Gastrocnemius medialis (tissue), 4 donors: ENCODE measurements at places on chromosomes 11 and 22. TPM values are rescaled to one million over a fixed set of nuclear protein-coding genes. Genes with fewer than 3 reads are reported as not detected.
A peak's percentile ranks its signal among the peaks of the same experiment; 100 is the strongest.

Gene ADAMTS15
- 1.2 TPM for total RNA-seq

Gene JAM3
- 6.0 TPM for total RNA-seq

Gene MYEOV
- not detected for total RNA-seq

Gene HBE1
- total RNA-seq: not detected

Gene DCUN1D5
- 31.6 TPM for total RNA-seq

Gene RAB39A
- total RNA-seq: not detected

Gene STIP1
- 141 TPM for total RNA-seq

Gene CATSPERZ
- not detected for total RNA-seq

Gene OR52I1
- total RNA-seq: not detected

GRCh38 chr11:42552786-42553185 lies 759.0 kb upstream of the API5 start:
- H3K27me3 ChIP-seq: no peaks in the 10 kb centered on the region
- H3K27ac ChIP-seq: no peak overlapping the region
- H3K4me3 ChIP-seq: no peak overlapping the region
- H3K36me3 ChIP-seq: no peaks in the 10 kb centered on the region
- H3K4me1 ChIP-seq: no peaks in the 10 kb centered on the region

GRCh38 chr11:120660024-120660565 lies 148.5 kb downstream of the GRIK4 start:
- DNase-seq: no peak
- H3K27me3 ChIP-seq: no peaks in the 10 kb centered on the region

DNA sequence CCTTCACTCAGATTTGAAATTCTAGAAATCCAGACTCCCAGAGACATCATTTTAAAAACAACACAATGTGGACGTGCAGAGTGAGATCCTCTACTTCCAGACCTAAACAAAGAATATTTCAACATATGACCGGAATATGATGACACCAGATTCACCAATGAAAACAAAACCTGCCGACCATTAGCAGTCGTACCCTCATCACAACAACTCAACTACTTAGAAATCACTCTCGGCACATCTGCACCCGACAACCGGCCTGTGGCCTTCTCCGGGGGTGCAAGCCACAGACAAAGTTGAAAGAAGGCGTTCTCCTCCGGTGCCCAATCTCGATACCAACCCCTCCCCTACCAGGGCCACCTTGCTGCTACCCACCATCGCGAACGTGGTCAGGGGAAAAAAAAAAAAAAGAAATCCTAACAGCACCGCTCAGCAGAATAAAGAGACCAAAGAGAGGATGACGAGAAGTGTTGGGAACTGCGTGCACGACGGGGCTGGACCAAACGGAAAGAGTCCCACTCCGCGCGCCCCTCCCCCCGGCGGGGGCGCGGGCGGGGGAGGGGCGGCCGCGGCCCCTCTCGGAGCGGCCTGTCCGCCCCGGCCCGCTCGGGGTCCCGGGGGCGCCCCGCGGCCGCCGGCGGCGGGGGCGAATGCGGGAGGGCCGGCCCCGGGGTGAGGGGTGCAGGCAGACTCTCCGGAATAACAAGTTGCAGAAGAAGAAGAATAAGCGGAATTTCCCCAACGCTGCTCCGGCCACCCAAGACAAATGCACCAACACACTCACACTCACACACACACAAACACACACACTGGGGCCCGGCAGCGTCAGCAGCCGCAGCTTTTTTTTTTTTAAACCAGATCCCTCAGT lies 1.7 kb downstream of the PHF21A start:
- H3K27ac ChIP-seq: peak overlapping the region; percentile 96
- H3K4me1 ChIP-seq: peaks cover 40% of the 10 kb centered on the region
- H3K27me3 ChIP-seq: no peaks in the 10 kb centered on the region
- H3K4me3 ChIP-seq: peak overlapping the region; percentile 73
- DNase-seq: peak; percentile 17
- no peaks in the 10 kb centered on the region for H3K36me3 ChIP-seq

- H3K4me1 ChIP-seq: no peaks in the 10 kb centered on the region
- DNase-seq: no peak
- no peaks in the 10 kb centered on the region for H3K27me3 ChIP-seq
- H3K27ac ChIP-seq: no peak overlapping the region
- no peaks in the 10 kb centered on the region for H3K36me3 ChIP-seq
- no peak overlapping the region for H3K4me3 ChIP-seq
These were observed 29.4 kb upstream of the RRAS2 start for GRCh38 chr11:14388352-14388751.

- H3K27me3 ChIP-seq: no peaks in the 10 kb centered on the region
- peaks cover 46% of the 10 kb centered on the region for H3K4me1 ChIP-seq
- H3K36me3 ChIP-seq: peaks cover 61% of the 10 kb centered on the region
These were observed 33.8 kb downstream of the BRD1 start for GRCh38 chr22:49793871-49794270.

GRCh38 chr11:38448284-38448683 lies 1850.2 kb upstream of the RAG2 start:
- no peak for DNase-seq
- H3K27ac ChIP-seq: no peak overlapping the region
- no peak overlapping the region for H3K4me3 ChIP-seq
- no peaks in the 10 kb centered on the region for H3K4me1 ChIP-seq
- no peaks in the 10 kb centered on the region for H3K36me3 ChIP-seq

DNA sequence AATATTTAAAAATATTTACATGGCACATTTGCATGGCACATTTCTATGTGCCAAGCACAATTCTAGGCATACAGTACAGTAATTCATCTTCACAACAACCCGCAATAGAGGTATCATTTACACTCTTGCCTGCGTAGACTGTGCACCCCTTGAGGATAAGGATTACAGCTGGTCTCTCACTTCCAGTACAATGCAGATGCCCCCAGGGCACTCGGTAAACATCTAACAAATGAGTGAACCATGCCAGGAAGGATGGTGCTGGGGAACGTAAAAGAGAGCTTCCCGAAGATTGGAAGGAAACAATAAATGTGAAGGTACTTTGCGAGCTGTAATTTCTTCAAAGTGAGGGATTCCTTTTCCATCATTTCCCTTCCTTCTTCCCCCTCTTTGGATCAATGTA lies 1.3 kb downstream of the PRPF19 start:
- no peaks in the 10 kb centered on the region for H3K36me3 ChIP-seq
- H3K4me3 ChIP-seq: peak overlapping the region; percentile 78
- DNase-seq: no peak
- peaks cover 24% of the 10 kb centered on the region for H3K4me1 ChIP-seq
- H3K27ac ChIP-seq: peak overlapping the region; percentile 90

- H3K36me3 ChIP-seq: no peaks in the 10 kb centered on the region
- H3K27me3 ChIP-seq: no peaks in the 10 kb centered on the region
These were observed 201.3 kb downstream of the TMEM135 start for GRCh38 chr11:87239001-87239400.

DNA sequence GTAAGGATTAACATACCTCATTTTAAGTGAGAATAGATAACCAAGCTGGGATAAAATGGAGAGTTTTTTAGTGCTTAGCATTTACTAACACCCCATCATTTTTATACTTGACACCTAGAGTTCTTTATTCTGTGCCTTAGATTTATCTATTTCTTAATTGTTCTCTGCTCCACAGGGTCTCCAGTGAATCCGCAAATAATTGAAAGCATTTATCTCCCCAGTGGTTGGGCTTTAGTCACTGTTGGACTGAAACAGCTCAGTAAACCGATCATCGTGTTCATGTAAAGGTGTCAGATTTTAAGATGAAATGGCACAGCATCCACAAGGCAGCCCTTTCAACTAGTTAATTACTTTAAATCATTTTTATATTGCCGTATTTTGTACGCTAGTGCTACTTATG lies 17.8 kb upstream of the GRIA4 start:
- H3K4me1 ChIP-seq: no peaks in the 10 kb centered on the region
- H3K27me3 ChIP-seq: no peaks in the 10 kb centered on the region
- no peak overlapping the region for H3K4me3 ChIP-seq
- H3K27ac ChIP-seq: no peak overlapping the region
- H3K36me3 ChIP-seq: no peaks in the 10 kb centered on the region

GRCh38 chr22:32607086-32607485 lies 132.5 kb downstream of the FBXO7 start:
- no peak for DNase-seq
- H3K4me1 ChIP-seq: no peaks in the 10 kb centered on the region
- no peak overlapping the region for H3K27ac ChIP-seq
- no peaks in the 10 kb centered on the region for H3K27me3 ChIP-seq
- no peak overlapping the region for H3K4me3 ChIP-seq

- no peaks in the 10 kb centered on the region for H3K27me3 ChIP-seq
- no peaks in the 10 kb centered on the region for H3K4me1 ChIP-seq
These were observed 364.5 kb downstream of the NTM start for GRCh38 chr11:131734871-131735270.

DNA sequence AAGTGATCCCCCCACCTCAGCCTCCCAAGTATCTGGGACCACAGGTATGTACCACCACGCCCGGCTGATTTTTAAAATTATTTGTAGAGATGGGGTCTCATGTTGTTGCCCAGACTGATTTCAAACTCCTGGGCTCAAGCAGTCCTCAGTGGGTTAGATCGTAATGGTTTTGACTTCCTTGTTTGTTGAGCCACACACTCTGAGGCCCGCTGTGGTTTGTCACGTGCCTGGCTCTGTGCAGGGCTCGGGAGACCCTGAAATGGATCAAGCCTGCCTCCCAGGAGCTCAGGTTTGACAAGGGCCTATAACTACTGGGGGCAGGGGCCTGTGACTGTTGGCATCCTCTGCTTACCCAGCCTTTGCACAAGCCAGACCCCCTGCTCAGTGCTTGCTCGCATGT lies 68.1 kb downstream of the MPPED1 start:
- no peak overlapping the region for H3K4me3 ChIP-seq
- H3K27me3 ChIP-seq: no peaks in the 10 kb centered on the region
- no peaks in the 10 kb centered on the region for H3K4me1 ChIP-seq
- no peaks in the 10 kb centered on the region for H3K36me3 ChIP-seq
- H3K27ac ChIP-seq: no peak overlapping the region
- DNase-seq: no peak

DNA sequence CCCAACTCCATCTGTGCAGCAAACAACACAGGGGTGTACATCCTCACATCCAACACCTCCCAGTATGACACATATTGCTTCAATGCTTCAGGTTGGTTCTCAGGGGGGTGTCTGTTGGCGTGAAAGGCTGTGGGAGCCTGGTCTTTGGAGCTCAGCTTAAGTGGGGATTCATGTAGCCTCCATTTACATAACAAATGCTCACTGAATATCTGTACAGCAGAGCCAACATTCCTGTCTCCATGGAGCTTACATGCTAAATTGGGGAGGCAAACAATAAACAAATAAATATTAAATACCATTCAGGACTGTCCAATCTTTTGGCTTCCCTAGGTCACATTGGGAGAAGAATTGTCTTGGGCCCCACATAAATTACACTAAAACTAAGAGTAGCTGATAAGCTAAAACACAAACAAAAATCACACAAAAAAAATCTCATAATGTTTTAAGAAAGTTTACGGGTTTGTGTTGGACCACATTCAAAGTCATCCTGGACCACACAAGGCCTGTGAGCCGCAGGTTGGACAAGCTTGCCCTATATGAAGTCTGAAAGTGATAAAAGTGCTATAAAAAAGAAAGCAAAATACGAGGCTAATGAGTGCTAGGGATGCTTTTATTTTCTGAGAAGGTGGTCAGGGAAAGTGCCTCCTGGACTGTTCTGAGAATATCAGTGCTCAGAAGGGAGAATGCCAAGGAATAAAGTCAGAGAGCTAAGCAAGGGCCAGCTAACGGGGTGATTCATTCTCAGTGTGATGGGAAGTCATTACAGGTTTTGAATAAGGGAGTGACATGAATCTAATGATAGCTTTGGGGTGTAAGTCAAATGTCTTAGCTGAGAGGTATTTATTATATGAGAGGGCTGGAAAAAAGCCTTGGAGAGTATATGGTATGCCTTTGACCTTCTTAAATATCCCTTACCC lies 41.6 kb downstream of the CD44 start:
- H3K4me3 ChIP-seq: no peak overlapping the region
- peaks cover 20% of the 10 kb centered on the region for H3K36me3 ChIP-seq
- no peak overlapping the region for H3K27ac ChIP-seq
- no peak for DNase-seq
- H3K27me3 ChIP-seq: no peaks in the 10 kb centered on the region

GRCh38 chr22:25172153-25172552 lies 27.5 kb upstream of the CRYBB3 start:
- H3K36me3 ChIP-seq: no peaks in the 10 kb centered on the region
- no peaks in the 10 kb centered on the region for H3K27me3 ChIP-seq
- no peak overlapping the region for H3K27ac ChIP-seq
- H3K4me1 ChIP-seq: no peaks in the 10 kb centered on the region

- no peaks in the 10 kb centered on the region for H3K27me3 ChIP-seq
- H3K27ac ChIP-seq: no peak overlapping the region
- no peak overlapping the region for H3K4me3 ChIP-seq
- H3K4me1 ChIP-seq: no peaks in the 10 kb centered on the region
- peak; percentile 51 for DNase-seq
- no peaks in the 10 kb centered on the region for H3K36me3 ChIP-seq
These were observed 548.0 kb downstream of the ETS1 start for GRCh38 chr11:128039140-128040021.

- H3K4me1 ChIP-seq: peaks cover 13% of the 10 kb centered on the region
- H3K27me3 ChIP-seq: peaks cover 19% of the 10 kb centered on the region
- no peak for DNase-seq
- H3K36me3 ChIP-seq: no peaks in the 10 kb centered on the region
These were observed 10.2 kb downstream of the ROBO3 start for GRCh38 chr11:124875401-124875800.

- no peaks in the 10 kb centered on the region for H3K4me1 ChIP-seq
- H3K27me3 ChIP-seq: no peaks in the 10 kb centered on the region
- H3K27ac ChIP-seq: no peak overlapping the region
- H3K4me3 ChIP-seq: no peak overlapping the region
These were observed 7.7 kb upstream of the PRRG4 start for GRCh38 chr11:32821917-32822560.

- H3K4me1 ChIP-seq: no peaks in the 10 kb centered on the region
- no peak for DNase-seq
- no peaks in the 10 kb centered on the region for H3K27me3 ChIP-seq
- no peak overlapping the region for H3K27ac ChIP-seq
These were observed 3.8 kb upstream of the SHISAL1 start for GRCh38 chr22:44316393-44317122.

GRCh38 chr22:27780161-27780575 lies 21.4 kb downstream of the MN1 start:
- peaks cover 68% of the 10 kb centered on the region for H3K4me1 ChIP-seq
- no peaks in the 10 kb centered on the region for H3K36me3 ChIP-seq
- no peaks in the 10 kb centered on the region for H3K27me3 ChIP-seq
- no peak for DNase-seq

GRCh38 chr11:46918083-46918787 lies at the start of gene LRP4:
Gene LRP4, minus strand, starts transcription at chr11:46918550. Its CDS starts 171 bp downstream, at chr11:46918379.
- H3K36me3 ChIP-seq: no peaks in the 10 kb centered on the region
- peaks cover 57% of the 10 kb centered on the region for H3K4me1 ChIP-seq
- peak within 1 kb of the TSS; percentile 82 for H3K27ac ChIP-seq
- no peaks in the 10 kb centered on the region for H3K27me3 ChIP-seq
- DNase-seq: no peak
- H3K4me3 ChIP-seq: peak within 1 kb of the TSS; percentile 74

- no peak overlapping the region for H3K4me3 ChIP-seq
- no peaks in the 10 kb centered on the region for H3K4me1 ChIP-seq
- no peak overlapping the region for H3K27ac ChIP-seq
- no peak for DNase-seq
- no peaks in the 10 kb centered on the region for H3K36me3 ChIP-seq
These were observed 33.5 kb upstream of the FAM181B start for GRCh38 chr11:82767123-82767522.
